Activated T-cell treated with anti-CD3 and anti-CD28 coated beads, Interleukin-2, amount 50 U/mL, for 48 hours (primary cell): ENCODE measurements at places on chromosomes 16 and 17.
A peak's percentile ranks its signal among the peaks of the same experiment; 100 is the strongest.

DNA sequence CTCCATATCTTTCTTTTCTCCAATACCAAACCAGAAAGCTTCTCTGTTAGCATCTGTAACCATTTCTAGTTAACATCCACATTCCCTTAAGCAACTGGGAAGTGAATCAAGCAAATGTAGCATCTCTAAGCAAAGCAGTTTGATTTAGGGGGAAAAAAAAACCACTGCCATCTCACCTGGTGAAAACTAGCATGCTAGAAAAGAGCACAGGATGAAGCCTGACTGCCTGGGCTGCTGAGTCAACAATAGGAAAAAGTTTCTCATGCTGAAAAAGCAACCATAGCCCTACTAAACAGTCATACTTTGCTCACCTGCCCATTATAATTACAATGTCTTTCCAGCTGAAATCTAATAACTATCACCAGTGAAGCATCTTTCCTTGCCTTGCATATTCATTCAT lies 139.3 kb downstream of the ANKFN1 start:
- DNase-seq = no peak

GRCh38 chr16:11047939-11048800 lies 103.8 kb downstream of the CLEC16A start:
- peak; percentile 26 for DNase-seq

- no peak for DNase-seq
Measured at GRCh38 chr17:27585153-27585681, 45.8 kb upstream of the LGALS9 start.

- no peak for DNase-seq
Measured at GRCh38 chr16:87538160-87538559, 45.3 kb upstream of the ZCCHC14 start.

GRCh38 chr16:2250652-2251295 lies 613 bp downstream of the ECI1 start:
- DNase-seq = peak; percentile 66

GRCh38 chr16:28880589-28880915 lies 2.3 kb downstream of the ATP2A1 start:
- no peak for DNase-seq

DNA sequence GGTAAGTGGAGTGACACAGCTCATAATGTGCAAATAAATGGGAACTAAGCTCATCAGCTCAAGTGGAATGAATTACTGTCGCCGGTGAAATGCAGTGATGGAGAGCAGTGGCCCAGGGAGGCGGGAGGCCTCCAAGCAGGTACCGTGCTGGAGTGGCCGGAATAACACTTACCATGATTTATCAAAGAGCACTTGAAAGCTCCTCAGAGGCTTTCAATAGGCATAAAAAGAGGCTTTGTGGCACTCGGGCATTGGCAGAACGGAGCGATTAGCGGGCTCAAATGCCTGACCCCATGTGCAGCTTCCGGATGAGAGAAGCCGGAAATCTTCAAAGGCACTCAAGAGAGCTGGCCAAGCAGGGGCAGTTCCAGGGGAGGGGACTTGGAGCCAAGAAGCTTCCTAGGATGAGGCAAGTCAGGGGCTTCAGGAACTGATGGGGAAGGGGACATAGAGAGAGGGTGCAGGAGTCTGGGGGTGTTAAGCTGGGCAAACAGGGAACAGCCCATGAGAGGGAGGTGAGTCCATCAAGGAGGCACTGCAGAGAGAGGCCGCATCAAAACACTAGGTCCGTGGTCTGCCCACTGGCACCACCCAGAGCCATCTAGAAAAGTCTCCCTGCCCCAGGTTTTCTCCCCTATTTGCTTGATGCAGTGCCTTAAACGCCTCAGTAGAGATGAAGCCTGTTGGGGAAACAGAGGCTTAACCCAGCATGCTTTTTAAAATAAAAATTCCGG lies 144.0 kb upstream of the IRX6 start:
- DNase-seq = no peak

DNA sequence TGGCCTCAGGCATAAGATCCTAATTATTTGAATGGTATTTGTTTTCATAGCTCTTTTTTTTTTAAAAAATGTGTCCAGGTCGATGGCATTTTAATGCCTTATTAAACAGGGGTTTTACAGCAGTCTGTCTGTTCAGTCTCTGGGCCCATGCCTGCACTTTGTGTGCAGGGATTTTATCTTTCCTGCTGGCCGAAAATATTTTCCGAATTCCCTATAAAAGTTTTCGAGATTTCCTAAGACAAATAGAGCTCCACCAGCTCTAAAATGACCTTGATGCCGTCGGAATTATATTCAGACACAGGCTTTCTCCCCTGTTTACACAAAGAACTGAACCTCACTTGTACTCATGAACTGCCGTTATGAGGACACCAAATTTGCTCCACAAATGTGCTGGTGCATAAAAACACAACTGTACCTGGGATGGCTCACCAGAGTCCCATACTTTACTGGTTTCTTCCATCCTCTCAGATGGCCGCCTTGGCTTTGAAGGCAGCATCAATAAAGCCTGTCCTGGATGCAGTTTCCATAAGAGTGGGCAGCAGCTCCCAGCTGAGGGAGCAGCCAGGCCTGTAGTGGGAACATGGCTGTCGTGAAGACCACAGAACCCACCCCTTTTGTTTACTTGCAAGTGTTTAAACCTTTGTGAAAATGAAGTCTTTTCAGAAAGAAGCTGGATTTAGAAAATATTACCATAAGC lies 44.9 kb downstream of the TBX4 start:
- DNase-seq = no peak

- DNase-seq = peak; percentile 89
Measured at GRCh38 chr17:41579484-41580243, 7.0 kb downstream of the KRT14 start.
